ENCODE measurements at places on chromosomes 16 and 17.

DNA sequence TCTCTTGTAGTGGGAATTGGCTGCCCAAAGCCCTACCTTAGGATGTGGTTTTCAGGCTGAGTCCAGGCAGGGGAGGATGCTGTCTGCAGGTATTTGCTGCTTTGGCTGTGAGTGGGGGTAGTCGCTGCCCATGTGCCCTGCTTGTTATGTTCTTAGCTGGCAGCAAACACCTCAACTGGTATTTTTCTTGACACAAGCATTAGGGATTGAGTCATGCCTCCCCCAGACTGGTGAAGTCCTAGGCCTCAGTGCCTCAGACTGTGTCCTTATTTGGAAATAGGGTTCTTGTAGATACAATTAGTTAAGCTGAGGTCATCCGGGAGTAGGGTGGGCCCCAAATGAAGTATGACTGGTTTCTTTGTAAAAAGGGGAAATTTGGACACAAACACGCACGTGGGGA is 808.3 kb upstream of the EEF2KMT start:
- no peak for DNase-seq

- peak; percentile 6 for DNase-seq
Observed at GRCh38 chr16:78096386-78096785, 3.1 kb upstream of the WWOX start.

- no peak for DNase-seq
Observed at GRCh38 chr17:40327244-40327729, 18.3 kb downstream of the RARA start.

- DNase-seq: no peak
Observed at GRCh38 chr16:77890075-77890474, 101.7 kb downstream of the VAT1L start.

GRCh38 chr16:26987597-26988010 is 79.1 kb upstream of the C16orf82 start:
- peak; percentile 22 for DNase-seq

- no peak for DNase-seq
Observed at GRCh38 chr16:4409081-4409932, 7.1 kb downstream of the CORO7 start.

DNA sequence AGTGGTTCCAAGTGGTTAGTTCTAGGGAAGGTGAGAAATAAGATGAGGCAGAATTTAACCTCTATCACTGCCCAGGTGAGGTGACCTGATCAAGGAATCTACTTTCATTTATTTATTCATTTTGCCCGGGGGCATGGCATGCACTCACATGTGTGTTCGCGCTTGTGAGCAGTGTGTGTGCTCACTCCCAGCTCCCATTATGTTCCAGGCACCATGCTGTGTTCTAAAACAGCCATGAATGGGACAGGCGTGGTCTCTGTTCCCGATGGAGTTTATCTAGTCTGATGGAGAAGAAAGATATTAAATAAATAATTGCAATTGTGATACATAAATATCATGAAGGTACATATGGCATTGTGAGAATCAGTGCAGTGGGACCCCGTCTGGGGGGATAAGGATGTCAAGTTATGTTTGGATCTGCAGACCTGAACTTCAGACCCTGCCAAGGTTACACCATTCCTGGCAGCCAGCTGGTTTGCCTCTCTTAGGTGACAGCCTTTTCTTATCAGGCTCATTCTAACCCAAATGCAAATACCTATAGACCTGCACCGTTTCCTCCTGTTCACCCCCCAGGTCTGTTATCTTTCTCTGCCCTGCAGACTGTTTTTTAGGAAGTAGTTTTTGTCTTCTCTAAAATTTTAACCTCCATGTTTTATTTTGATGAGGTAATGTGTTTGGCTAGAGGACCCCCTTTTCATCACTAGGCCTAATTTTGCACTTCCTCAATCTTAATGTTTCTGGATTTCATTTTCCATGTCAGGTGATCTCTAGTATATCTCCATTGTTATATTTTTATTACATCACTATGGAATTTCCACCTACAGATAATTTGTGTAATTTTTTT is 11.8 kb downstream of the CYB5B start:
- no peak for DNase-seq

DNA sequence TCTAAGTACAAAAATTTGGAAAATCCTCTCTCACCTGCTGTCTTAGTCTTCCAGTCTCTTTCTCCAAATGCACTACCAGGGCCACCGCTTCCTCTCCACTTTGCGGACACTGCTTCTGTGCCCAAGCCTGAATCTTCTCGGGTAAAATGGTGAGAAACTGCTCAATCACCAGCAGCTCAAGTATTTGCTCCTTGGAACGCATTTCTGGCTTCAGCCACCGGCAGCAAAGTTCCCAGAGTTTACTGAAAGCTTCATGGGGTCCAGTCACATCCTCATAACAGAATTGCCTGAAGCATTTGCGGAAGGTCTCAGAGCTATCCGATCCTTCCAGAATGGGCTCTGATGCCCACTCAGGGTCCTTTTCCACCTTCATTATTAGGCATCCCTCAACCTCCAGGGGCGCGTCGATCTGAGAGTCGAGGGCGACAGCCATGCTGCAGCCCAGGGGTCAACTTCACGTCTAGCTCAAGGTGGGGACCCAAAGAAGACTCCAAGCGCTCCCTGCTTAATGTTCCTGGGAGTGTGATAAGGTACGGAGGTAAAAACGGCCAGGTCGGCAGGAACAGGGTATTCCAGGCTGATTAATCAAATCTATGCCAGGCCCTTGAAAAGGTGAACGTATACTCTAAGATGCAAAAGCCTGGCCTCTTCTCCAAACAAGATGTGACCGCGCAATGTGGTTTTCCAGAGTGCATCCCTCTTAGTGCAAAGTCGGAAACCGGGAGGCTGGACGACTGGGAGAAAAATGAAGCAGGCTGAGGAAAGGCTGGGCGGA is 763 bp downstream of the ZKSCAN2 start:
- DNase-seq: no peak

DNA sequence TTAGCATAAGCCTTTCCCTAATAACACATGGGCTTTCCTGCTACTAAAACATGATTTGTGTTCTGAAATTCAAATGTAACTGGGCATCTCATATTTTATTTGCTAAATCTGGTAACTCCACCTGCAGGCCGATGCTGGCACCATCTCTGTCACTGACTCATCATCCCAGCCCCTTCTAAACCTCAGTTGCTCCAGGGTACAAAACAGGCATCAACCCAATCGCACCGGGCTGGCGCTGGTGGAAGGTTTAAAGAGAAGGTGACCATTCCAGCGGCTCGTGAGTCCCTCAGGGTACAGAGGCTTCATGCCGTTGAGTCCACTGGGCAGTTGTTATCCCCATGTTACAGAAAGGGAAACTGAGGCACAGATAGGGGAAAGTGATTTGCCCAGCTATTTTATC is 27.1 kb downstream of the PPL start:
- DNase-seq: no peak

- no peak for DNase-seq
Observed at GRCh38 chr17:36653856-36654255, 52.5 kb downstream of the MRM1 start.

GRCh38 chr16:24906901-24907300 is 61.1 kb downstream of the SLC5A11 start:
- no peak for DNase-seq

GRCh38 chr17:75826561-75827307 is 17.5 kb downstream of the UNC13D start:
- DNase-seq: no peak

- no peak for DNase-seq
Observed at GRCh38 chr17:35006961-35007360, 26.6 kb downstream of the LIG3 start.

- DNase-seq: no peak
Observed at GRCh38 chr17:27087935-27088766, 205.8 kb upstream of the WSB1 start.

DNA sequence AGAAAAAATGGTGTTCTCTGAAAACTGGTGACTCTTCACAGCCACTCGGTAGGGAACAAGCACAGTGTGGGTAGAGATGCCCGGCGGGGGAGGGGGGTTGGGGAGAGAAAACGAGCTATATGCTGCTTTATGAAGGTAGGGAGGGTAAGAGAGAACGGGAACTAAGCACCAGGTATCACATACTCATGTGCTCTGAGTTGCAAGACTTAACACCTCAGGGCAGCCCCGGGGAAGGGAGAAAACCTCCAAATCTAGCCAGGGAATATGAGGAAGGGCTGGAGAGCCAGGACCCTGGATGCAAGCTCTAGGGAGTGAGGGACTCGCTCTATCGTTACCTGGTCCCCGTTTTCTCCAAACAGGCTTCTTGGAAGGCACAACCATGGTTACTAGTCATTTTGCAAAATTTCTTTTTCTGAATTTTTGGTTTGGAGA is 35.3 kb downstream of the HIC1 start:
- DNase-seq: no peak

DNA sequence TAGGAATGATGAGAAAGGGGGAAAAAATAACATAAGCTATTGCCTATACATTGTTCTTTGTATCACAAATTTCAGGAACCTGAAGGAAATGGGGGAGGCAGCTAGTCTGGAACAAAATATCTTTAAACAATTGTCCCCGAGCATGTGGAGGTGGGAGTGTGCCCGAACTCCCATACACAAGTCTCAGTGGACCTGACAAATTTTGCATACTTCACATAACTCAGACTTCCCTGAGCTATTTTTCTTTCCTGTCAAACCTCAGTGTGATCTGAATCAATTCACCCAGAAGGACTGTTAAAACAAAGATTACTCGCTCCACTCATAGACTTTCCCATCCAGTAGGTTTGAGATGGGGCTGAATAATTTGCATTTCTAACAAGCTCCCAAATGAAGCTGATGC is 1.6 kb upstream of the XPO6 start:
- no peak for DNase-seq

DNA sequence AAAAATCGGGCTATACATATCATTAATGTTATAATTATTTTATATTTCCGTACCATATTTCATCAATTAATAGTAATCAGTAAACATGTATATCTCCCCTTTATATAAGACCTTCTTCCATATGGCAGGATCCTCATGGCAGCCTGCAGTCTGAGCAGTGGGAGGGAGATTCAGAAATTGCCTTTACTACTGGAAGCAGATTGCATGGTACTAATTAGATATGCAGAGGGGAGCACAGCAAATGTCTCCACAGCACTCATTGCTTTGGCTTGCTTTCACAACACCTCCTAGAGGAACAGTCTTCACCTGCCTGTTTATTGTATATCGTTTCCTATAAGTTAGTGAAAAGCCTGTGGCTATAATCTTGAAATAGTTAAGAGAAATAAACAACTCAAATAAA is 585.8 kb upstream of the GOT2 start:
- no peak for DNase-seq

DNA sequence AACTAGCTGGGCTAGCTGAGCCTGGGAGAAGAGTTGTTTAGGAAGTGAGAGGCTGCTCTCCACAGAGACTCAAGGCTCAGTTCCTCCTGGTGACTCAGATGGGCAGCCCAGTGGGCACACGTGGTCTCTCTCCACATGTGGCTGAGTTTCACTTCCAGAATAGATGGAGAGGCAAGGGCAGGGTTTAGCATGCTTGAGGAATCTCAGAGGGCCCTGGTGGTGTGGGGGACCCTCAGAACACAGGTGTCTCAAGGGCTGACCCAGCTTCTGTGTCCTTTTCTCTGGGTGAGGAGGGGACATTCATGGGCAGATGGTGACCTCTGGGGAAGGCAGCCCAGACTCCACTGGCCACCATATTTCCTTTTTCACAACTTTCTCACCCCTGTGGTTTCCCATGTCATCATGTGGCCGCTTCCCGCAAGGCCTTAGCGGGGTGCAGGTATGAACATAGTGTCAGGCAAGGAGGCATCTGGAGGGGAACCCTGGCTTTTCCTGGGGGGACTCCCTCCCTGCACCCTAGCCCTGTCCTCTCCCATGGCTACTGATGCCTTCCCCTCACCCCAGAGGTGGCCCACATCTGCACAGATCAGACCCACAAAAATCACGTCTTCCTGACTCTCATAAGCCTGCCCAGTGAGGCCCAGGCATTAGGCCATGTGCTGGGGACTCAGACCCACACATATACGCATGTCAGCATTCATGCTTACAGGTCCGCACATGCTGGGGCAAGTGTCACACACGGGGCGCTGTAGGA is 3.3 kb downstream of the GRN start:
- no peak for DNase-seq

DNA sequence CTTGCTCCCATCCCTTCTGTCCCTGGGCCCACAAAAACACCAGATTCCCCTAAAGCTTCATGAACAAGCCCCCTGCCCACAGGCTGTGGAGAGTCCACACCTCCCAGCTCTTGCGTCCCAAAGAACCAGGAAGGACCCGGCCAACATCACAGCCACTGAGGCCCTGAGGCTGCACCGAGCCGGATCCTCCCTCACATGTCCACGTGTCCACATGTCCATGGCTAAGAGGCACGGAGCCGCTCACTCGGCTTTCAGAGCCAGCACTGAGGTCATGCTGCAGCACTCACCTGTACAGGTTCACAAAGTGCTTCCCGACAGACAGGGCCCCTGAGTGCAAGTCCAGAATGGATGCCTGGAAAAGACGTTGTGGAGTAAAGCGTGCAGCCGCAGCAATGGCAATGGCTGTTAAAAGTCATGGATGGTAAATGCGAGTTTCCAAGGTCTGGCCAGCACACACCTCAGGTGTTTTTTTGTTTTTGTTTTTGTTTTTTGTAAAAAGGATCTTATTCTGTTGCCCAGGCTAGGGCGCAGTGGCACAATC is 11.9 kb upstream of the HEXD start:
- DNase-seq: no peak

DNA sequence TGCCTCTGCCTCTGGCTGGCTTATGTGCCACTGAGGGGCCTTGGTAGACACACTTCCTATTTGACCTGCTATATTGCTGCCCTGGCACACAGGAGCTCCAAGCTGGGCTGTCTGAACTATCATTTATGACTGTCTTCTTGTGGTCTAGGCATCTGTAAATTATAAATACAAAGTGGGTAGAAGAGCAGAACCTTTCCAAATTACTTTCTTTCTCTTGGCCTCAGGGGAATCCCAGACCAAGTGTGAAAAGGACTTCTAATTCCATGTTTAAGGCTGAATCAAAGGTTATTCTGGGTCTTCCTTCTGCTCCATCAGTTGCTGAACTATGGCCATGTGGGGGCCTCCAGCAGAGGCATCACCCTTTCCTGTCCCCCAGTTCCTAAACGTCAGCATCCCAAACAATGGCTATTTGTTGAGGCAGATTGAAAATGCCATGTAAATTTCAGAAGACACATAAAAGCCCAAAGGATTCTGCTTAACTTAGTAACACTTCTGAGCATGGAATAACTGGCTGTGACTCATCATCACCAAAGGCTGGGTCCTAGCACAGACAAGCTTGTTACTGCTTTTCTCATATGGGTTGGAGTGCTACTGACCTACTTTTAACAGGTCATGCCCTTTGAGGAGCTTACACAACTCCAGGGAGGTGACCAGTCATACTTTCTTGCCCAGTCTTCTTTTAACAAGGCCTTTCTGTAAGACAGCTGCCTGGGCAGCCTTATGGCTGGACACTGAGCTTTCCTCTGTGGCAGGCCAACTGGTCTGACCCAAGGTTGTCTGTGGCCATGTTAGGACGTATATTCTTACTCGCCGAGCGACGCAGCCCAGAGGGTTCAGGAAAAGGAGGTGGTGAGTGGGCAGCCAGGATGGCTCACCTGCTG is 154.8 kb downstream of the VPS53 start:
- DNase-seq: peak; percentile 89

- DNase-seq: no peak
Observed at GRCh38 chr16:88548131-88548874, 21.9 kb upstream of the ZC3H18 start.

GRCh38 chr17:43587647-43588046 is 41.5 kb upstream of the ETV4 start:
- no peak for DNase-seq

- no peak for DNase-seq
Observed at GRCh38 chr17:19706791-19707727, 9.3 kb downstream of the SLC47A2 start.

Measured in HS-5 (cell line).